ENCODE measurements at places on chromosomes 6 and 20.
A peak's percentile ranks its signal among the peaks of the same experiment; 100 is the strongest.

- DNase-seq: no peak
Observed at GRCh38 chr6:29975561-29975907, 33.2 kb downstream of the HLA-A start.

DNA sequence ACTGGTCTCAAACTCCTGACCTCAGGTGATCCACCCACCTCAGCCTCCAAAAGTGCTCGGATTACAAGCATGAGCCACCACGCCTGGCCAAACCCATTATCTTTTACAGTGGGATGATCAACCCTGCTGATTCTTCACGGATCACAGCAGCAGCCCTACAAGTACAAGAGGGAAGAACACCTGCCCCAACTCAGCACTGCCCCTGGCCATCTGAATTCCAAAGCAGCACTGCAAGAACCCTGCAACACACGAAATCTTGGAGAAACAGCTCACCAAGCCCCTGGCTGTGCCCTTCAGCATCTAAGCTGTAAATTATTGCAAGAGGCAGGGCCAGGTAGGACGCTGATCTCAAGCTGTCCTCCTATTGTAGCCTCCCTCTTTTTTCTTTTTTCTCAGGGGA, 54.5 kb upstream of the MC3R start:
- DNase-seq: no peak

DNA sequence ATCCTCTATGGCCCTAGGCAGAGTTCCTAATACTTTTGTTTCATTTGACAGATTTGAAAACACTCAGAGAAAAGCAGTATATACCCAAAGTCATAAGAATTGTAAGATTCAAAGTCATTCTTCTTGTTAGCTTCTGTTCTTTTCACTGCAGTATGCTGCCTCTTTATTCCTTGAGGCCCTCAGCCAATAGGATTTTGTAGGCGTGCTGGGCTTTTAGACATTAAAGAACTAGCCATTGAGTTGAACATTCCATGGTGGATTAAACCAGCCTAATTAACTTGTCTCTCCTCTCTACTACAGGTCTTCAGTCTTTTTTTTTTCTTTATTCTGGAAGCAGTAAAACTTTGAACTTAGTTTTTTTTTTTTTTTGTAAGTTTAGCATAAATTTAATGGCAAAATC, 186.3 kb downstream of the PLCB4 start:
- DNase-seq: no peak

GRCh38 chr20:46010491-46011391, 2.0 kb downstream of the MMP9 start:
- DNase-seq: no peak

- no peak for DNase-seq
Observed at GRCh38 chr6:81614292-81614691, 138.2 kb downstream of the TENT5A start.

DNA sequence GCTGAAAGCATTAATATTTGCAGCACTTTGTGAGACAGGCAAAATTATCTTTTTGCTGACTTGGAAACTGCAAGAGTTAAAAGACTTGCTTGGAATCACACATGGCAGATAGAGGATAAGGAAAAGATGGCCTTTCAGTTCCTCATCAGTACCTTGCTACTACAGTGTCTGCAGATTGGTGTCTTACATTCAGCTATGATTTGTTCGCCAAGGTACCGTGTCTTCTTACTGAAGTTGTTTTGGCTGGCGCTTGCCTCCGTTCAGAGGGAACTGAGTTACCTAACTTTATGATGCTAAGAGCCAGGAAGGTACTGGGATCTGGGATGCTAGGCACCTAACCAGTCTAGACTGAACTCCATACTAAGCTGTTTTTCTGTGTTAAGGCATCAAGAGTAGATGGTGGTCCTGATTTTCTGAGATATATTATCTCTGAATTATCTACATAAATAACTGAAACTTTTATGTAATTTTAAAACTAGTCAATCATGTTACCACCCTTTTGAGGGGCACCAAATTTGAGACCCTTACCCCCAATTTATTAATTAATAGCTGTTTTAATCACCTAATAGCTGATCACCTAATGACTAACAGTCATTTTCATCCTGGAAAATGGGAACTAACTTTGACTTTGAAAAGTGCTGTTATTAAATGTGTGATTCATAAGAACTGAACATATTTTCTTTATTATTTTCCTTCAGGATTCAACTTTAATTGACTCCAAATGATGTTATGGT, 2.5 kb downstream of the WTAP start:
- DNase-seq: no peak

GRCh38 chr6:166565084-166565967, 21.2 kb downstream of the RAMACL start:
- DNase-seq: no peak

GRCh38 chr6:160581406-160581805, 82.7 kb downstream of the LPA start:
- DNase-seq: no peak

DNA sequence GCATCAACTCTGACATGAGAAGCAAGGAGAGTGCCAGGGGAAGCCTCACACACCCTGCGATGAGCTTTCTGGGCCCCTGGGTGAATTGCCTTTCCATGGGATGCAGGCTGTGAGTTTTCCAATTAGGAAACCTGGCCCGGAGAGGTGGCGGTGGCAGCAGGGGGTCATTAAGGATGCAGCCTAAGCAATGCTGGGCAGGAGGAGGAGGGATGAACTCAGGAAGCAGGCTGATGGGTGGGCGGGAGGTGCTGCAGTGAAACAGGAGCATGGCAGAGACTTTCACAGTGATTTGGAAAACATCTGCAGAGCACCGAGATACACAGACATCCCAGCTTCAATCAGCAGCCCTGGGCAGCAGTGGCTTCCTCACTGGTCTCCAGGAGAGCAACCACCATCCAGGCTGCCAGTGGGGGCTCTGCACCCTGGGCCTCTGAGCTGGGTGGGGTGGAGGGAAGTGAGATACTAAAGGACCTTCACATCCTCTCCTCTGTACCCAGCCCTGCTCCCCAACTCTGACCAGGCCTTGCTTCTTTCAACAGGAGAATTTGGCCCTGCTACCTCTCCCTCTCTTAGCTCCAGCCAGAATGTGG, 44.9 kb downstream of the LRFN2 start:
- no peak for DNase-seq

DNA sequence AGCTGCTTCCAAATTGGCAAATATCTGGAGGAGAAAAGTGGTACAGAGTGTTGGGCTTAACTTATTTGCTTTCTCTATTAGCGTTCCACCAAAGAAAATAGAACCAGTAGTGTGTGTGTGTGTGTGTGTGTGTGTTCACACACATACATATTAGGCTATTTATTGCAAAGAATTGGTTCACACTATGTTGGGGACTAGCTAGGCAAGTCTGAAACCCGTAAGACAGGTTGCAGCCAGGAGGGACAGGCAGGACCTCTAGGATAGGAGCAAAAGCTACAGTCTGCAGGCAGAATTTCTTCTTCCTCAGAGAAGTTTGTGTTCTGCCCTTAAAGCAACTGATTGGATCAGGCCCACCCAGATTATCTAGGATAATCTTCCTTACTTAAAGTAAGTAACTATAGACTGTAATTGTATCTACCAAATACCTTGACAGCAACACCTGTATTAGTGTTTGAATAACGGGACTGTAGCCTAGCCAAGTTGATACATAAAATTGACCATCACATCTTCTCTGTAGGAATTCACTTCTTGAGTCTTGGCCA, 12.8 kb downstream of the KCTD20 start:
- DNase-seq: no peak

DNA sequence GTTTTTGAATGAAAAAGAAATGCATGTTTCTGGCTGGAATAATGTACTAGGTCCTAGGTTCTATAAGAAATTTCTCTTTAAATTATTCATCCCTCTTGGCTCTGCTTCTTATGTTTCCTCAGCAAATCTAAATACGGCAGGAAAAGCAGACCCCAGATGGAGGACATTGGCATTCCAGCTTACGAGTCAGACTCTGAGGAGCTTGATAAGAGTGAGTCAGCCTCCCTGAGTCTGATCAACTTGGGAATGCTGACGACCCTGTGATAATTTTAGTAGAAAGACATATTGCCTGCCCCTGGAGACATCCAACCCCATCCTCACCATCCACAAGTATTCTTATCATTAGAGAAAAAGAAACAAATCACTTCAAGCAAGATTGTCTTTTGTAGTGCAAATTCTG, 509.7 kb upstream of the MARCKS start:
- no peak for DNase-seq

DNA sequence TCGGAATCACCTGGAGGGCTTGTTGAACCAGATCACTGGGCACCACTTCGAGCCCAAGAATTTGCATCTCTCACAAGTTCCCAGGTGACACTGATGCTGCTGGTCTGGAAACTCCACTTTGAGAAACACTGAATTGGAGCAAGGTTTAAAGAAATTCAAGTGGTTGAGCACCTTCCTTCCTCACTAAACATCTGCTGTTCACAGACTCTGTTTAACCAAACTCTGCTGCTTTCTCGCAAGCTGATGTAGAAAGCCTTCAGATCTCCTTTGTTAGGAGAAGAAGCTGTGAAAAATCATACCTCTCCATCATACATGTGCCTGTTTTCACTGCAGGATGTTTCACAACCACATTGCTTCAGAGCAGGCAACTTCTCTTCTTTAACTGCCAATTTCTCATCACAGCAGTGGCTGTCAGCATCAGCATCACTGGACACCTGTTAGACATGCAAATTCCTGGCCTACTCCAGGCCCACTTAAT, 87.5 kb upstream of the TOP1 start:
- no peak for DNase-seq

DNA sequence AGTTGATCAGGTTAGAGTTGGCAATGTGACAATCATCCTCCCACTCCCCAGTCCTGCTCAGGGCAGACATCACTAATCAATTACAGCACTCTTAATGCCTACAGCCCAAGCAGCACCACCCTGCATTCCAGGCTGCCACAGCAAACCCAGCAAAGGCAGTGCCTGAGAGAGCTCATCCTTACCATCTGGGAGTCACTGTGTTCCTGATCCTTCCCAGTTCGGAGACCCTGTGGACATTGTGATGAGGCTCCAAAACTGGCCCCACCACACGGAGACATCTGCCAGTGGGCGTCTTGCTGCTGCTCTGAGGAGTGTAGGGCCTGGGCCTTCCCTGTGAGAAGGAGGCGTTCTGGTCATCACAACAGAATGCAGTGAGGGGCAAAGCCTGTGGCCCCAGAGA, 216.5 kb upstream of the CST7 start:
- no peak for DNase-seq

DNA sequence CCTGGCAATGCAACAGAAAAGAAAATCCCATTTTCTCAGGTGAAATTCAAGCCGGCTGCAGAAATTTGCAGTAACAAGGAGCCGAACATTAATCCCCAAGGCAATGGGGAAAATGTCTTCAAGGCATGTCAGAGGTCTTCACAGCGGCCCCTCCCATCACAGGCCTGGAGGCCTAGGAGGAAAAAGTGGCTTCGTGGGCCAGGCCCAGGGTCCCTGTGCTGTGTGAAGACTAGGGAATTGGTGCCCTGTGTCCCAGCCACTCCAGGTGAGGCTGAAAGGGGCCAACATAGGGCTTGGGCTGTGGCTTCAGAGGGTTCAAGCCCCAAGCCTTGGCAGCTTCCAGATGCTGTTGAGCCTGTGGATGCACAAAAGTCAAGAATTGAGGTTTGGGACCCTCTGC, 111.7 kb downstream of the CD24 start:
- no peak for DNase-seq

DNA sequence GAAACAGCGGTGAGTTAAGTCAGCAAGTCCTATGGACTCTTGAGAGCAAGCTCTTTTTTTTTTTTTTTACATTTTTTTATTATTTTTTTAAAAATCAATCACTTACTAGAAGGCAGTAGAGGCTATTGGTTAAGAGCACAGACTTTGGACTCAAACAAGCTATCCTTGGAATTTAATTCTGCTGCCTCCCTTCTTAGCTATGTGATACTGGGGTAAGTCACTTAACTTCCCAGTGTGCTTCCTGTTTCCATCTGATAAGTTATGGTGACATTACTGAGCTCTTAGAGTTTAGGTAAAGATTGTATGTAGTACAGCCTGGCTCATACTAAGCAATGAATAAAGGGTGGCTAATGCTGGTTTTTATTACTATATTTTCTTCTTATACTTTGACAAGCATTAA, 770.5 kb upstream of the FLRT3 start:
- DNase-seq: no peak

DNA sequence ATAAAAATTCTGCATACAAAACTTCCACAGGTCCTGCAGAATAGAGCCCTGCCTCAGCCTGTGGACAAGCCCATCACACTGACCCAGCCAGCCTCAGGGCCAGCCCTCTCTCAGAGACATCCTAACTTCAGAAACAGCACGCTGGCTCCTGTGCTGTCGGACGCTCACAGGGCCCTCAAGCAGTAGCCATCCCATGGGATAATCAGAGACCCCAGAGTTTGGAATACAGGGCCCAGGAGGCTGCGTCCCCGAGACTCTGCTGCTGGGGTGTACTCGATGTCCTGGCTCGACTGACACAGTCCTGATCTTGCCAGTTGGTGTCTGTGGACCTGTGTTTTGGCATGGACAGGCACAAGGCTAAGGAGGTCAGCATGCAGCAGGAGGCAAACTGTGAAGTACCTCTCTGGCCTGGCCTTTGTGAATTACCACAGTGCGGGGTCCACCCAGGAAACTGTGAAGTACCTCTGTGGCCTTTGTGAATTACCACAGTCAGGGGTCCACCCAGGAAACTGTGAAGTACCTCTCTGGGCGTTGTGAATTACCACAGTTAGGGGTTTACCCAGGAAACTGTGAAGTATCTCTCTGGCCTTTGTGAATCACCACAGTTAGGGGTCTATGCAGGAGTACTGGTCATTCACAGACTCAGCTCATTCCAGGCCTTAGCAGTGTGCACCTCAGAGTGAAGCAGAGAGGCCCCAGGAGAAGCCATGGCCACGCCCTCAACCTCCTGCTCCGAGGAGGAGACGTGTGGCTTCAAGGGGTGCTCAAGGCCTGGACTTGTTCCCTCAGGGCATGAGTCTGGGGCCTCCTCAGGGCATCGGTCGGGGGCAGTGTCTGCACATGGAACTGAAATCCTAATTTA, 212.4 kb downstream of the SYNDIG1 start:
- DNase-seq: no peak

- peak; percentile 83 for DNase-seq
Observed at GRCh38 chr6:129493354-129493902, 216.5 kb downstream of the ARHGAP18 start.

DNA sequence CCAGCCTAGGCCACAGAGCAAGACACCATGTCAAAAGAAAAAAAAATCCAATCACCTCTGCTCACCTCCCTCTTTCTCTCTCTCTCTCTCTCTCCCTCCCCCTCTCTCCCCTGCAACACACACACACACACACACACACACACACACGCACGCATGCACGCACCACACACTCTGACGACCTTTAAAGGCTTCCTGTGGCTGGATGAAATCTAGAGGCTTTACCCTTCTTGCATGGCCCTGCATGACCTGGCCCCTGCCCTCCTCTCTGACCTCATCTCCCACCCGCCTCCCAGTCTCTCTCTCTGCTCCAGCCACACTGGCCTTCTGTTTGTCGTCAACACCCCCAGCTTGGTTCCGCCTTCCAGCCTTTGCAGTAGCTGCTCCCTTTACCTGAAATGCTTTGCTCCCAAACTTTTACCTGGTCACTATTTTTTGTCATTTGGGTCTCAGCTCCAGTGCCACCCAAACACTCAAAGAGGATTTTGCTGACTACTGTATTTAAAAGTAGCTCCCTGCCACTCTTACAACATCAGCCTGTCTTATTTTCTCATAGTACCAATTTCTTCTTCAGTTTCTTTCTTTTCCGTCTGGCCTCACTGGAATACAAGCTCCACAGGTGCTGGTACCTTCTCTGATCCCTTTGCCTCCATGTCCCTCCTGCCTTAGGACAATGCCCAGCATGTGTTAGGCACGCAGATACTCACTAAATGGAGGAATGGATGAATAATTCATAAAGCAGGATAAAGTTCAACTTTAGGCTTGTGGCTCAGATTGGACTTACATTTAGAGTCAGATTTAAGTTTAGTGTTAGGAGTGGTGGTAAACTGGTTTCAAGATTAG, 4.3 kb upstream of the LTA start:
- DNase-seq: no peak

All from HCT116 (cell line).